ENCODE measurements at places on chromosomes 3 and 15.

DNA sequence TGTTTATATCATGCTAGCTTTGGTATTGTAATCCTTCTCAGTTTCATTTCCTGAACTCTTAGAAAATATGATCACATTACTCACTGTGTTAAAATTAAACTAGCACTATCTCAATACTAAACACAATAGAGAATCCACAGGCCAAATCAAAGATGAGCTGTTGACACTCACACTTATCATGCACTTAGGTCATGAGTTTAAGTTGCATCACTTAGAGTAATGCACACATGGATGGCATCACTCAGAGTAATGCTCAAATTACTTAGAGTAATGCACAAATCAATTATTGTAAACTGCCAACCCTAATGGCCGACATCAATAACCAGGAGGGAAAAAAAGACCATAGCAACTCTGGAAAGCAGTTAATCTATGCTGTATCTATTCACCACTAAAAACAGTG is 40.0 kb upstream of the MCF2L2 start:
- DNase-seq: no peak

DNA sequence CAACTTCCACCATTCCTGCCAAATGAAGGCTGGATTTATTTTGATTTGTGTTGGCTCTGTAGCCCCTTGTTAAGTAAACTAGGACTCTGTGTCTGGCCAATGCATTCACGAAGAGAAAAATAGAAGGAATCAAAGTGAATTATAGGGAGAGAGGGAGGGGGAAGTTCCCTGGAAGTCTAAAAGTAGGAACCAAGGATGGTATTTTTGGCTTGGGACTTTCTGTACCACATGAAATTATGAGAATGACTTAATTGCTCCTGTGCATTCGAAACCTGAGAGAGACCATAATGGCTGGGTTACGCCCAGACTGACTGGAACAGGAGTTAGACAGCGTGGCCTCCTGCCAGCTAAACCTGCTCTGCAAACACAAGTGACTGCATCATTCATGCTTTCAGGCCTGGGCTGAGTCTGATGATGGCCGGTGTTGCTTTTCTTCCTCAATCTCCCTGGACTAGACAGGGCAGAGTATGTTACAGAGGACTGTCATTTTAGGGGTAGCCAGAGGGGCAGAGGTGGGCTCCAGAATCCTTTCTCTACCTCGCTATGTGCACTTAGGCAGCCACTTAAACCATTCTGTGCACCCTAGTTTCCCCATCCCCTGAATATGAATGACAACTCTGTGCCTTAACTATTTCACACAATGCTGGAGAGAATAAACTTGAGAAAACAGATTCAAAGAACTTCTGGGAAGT is 58.9 kb downstream of the MYO1E start:
- no peak for DNase-seq

DNA sequence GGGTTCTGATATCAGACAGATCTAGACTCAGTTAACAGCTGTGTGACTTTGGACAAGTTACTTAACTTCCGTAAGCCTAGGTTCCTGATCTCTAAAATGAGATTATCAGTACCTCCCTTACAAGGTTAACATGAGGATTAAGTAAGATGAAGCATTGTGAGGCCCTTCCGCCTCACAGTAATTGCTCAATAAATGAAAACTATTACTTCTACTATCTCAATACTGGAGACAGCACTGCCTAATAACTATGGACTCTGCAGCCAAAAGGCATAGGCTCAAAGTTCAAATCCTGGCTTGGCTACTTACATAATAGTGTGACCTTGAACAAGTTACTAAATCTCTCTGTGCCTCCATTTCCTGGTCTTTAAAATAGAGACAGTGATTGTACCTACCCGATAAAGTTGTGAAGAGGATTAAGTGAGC is 82.0 kb upstream of the ATP11B start:
- DNase-seq: no peak

DNA sequence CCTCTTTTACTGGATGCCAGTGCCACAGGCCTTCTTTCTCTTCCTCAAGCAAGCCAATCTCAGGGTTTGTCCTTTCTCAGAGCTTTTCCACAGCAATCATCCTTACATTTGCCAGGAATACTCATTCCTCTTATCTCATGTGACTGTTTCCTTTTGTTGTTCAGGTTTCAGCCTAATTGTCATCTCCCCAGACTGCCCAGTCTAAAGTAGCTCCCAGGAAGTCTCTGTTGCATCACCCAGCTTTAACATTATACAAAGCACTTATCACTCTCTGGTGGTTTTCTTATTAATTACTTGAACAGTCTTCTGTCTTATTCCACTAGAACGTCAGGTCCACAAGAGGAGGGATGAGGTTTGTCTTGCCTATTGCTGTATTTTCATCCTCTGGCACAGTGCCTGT is 65.8 kb downstream of the CADPS start:
- DNase-seq: no peak

GRCh38 chr15:86557018-86557550 is 477.4 kb downstream of the AGBL1 start:
- no peak for DNase-seq

- DNase-seq: no peak
These were observed 132.7 kb downstream of the ADAMTS17 start for GRCh38 chr15:100208921-100209603.

DNA sequence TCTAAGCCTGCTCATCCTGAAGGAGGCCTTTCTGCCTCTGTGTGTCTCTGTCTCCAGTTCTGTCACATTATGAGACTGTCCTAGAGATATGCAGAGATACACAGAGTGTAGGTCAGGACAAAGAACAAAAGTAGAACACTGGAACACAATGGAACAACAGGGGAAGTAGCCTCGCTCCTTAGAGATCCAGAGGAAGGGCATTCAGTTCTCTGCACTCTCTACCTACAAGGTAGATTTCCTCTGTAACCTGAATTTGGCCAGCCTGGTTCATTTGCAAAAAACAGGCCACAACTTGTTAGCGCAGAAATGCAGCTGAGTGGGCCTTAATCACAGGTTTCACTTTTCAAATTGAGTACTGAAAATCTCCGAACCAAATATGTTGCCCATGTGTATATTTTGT is 19.4 kb downstream of the NEK10 start:
- DNase-seq: no peak

GRCh38 chr3:15387735-15388134 is 39.6 kb downstream of the METTL6 start:
- DNase-seq: no peak

GRCh38 chr3:182331341-182331740 is 462.0 kb upstream of the ATP11B start:
- no peak for DNase-seq

- no peak for DNase-seq
These were observed 547.8 kb upstream of the EPHA6 start for GRCh38 chr3:96266395-96267190.

DNA sequence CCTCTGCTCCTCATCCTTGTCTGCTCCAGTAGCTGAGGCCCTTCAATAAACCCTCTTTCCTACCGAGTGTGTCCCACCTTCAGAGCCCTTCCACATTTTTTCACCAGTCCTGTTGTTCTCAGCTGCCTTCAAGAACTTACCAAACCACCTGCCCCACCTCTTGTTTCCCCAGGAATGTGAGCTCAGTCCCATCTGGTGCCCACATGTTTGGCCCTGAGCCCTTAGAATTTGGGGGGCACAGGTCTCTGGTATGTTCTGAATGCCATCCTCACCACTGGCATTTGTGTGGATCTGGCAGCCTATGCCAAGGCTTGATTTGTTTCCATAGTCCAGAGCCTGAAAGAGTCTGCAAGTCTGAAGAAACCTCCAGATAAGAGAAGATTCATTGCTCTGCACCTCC is 315.2 kb upstream of the PPP2R3A start:
- no peak for DNase-seq

GRCh38 chr3:176286476-176287085 is 910.7 kb downstream of the TBL1XR1 start:
- DNase-seq: no peak

DNA sequence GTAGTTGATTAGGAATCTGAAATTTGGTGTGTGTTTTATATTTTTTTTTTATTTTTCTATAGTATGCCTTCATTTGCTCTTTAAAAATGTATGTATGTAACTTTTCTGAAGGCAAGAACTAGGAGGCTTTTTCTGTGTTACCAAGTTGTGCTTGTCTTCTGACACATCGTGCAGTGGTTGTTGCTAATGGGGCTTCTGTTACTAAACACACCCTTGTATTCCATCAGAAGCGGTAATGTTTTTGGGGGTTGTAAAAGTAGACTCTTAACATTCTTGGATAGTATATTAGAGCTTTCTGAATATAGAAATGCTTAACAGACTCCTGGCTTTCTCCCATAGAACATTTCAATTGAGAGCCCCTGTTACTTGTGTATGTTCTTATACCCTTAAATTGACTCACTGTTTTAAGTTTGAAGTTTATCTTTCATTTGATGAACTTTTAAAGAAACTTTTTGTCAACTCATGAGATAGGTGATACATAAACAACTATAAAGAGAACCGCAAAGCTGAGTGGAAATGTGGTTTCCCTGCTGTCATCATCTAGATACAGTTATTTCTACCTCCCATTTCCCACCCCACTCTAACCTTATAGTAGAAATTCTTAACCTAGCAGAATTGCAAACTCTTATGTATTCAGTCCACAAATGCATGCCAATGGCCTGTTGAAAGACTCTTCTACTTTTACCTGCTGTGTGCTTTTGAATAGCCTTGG is 2.5 kb downstream of the TIPARP start:
- DNase-seq: peak; percentile 20

DNA sequence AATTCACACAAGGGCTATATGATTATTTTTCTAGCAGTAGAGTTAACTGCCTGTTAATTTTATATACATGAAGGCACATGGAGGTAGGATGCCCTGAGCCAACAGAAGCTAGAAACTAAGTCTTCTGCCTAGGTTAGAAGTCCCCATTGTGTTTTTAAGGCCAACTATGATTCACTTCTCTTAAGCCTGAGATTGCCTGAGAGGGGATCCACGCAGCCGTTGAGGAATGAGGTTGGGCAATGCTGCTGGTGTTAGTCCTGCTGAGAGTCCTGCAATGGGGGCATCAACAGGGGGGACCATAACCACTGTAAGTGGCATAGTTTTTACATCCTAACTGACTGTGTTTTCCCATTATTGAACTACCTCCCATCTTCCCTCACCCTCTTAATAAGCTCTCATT is 60.1 kb upstream of the PFN2 start:
- DNase-seq: no peak

DNA sequence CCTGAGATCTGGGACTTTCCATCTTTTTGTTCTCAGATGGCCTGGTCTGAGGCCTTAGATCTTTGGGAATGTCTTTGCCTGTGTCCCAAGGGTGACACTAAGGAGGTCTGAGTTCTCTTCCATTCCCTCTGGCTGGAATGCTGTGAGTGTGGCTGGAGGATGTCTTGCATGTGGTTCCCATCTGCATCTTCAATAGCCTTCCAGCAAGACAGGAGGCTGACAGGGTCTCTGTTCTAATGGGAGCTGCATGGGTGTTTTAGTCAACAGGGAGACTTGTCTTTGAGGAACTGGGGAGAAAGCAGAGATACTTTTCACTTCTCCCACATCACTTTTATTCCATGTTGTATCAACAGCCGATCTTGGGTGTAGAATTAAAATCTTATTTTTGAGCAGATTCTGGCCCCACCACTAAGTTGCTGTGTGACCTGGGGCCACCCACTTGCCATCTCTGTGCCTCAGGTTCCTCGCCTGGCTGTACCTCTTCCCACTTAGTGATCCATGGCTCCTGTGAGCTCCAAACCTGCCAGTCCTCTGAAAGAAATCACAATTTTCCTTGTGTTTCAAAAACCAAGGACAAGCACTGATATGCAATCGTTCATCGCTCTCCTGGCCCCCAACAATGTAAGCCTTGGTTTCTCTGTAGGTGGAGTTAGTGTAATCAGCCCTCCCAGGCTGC is 75.2 kb downstream of the LSM3 start:
- no peak for DNase-seq

GRCh38 chr15:52220251-52220650 is 29.1 kb upstream of the GNB5 start:
- DNase-seq: no peak
